Ovary (tissue), 10 donors: ENCODE measurements at places on chromosomes 3 and 15. TPM values are rescaled to one million over a fixed set of nuclear protein-coding genes. Genes with fewer than 3 reads are reported as not detected.

GRCh38 chr3:116515973-116516372 lies 70.7 kb upstream of the LSAMP start:
- no peak for DNase-seq

DNA sequence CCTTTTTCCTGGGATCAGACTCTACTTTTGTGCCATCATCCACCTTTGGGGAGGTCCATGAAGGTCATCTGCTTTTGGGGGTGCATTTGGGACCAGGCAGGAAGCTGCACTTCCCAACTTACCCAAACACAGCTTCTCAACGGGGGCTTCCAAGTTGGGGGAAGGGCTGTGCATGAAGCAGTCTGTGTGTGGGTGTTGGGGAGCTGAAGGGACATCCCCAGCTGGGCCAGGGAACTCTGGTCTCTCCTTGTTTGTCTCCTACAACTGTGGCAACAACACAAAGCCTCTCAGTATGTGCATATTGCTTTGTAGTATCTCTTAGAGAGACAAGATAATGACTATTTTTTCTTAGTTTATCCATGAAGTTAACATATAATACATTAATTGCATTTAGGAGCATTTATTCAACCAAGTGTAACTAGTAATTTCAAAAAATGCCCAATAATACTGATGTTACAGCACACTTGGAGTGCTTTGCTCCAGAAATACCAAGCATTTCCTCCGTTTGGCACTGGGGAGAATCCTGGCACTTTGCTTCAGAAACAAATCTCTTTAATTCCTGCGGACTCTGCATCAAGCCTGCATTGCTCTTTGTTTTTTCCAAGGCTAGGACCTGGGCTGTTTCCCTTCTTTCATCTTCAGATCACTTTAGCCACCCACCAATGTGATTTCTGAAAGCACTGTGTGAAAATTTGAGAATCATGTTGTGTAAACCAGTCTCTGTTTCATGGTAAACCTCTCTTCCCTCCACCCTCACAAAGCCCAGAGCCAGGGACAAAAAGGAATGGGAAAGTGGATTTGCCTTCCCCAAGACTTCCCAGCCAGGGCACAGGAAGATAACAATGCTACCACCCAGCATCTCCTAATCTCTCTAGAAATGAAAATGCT lies 126.2 kb upstream of the PFN2 start:
- DNase-seq: no peak

GRCh38 chr15:27730868-27731267 lies 368.2 kb downstream of the OCA2 start:
- no peak for DNase-seq

DNA sequence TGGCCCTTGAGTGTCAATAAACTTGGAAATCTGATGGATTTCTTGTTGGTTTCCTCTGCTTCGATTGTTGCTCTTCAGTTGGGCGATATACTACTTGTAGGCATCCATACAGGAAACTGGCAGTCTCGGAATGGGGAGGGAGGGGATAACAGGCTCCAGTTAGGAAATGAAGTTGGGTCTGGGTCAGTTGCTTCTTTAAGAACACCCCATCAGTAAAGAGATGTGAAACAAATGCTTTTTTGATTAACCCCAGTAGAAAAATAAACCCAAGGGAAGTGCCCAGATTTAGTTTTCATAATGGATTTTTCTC lies 681 bp downstream of the CHMP2B start:
- no peak for DNase-seq

AGBL1 gene
- 0.02 TPM for polyA plus RNA-seq

- no peak for DNase-seq
Measured at GRCh38 chr3:186124592-186124991, 15.7 kb upstream of the ETV5 start.

DNA sequence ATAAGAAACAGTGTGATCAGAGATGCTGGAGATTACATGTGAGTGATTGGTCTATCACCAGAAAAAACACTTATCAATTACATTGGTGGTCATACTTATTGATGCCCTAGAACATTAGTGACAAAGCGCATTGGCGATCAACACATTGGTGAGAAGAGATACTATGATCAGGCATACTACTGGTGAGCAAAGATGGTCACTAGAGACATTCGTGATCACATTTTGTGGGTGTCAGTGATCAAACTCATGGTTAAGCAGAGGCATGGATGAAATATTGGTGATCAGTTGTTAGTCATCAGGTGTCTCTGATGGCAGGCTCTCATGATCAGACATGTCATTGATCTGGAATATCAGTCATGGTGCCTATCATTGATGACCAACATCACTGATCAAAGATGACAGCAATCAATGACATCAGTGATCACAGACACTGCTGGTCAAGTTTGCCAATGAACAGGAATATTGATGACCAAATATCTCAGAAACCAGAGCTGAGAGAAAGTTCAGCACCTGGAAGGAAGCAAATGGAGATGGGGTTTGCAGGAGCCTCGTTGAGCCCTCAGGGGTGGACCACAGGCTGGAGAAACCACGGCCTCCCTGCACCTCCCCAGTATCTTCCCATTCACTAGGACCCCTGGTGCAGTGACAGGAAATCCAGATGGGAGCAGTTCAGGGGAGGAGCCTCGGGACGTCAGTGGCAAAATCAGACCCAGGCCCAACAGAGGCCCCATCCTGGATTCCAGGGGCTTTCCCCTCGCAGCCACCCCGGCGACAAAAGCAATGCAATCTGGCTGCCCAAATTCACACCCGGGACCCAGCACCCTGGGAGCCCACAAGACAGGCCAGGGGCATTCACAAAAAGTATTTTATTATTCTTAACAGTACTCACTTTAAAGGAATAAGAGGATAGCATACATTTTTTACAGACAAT lies 12.2 kb upstream of the DNAJB8 start:
- DNase-seq: no peak

GRCh38 chr15:98799461-98800390 lies 151.4 kb downstream of the IGF1R start:
- DNase-seq: no peak

GRCh38 chr3:17823816-17824215 lies 81.4 kb upstream of the TBC1D5 start:
- no peak for DNase-seq

HDC gene
- polyA plus RNA-seq: 0.91 TPM

DNA sequence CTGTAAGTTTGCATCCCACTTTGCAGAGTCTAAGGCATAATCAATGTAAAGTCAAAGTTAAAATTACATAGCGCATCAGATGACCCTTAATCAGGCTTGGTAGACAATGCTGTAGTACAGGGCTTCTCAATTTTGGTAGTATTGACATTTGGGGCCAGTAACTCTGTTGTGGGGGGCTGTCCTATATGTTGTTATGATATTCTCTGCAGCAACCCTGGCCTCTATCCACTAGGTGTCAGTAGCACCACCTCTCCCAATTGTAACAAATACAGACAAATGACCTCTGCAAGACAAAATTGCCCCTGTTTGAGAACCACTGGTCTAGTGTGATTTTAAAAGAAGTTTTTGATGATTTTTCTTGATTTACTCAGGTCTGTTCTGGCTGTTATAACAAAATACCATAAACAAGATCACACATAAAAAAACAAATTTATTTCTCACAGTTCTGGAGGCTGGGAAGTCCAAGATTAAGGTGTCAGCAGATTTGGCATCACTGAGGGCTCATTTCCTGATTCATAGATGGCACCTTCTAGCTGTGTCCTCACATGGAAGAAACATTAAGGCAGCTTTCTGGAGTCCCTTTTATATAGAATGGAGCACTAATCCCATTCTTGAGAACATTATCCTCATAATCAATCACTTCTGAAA lies 37.6 kb upstream of the SLC9A9 start:
- peak; percentile 21 for DNase-seq

- no peak for DNase-seq
Measured at GRCh38 chr3:186933816-186934215, 3.5 kb downstream of the ST6GAL1 start.

FRMD5 gene
- polyA plus RNA-seq: 2.2 TPM

DNA sequence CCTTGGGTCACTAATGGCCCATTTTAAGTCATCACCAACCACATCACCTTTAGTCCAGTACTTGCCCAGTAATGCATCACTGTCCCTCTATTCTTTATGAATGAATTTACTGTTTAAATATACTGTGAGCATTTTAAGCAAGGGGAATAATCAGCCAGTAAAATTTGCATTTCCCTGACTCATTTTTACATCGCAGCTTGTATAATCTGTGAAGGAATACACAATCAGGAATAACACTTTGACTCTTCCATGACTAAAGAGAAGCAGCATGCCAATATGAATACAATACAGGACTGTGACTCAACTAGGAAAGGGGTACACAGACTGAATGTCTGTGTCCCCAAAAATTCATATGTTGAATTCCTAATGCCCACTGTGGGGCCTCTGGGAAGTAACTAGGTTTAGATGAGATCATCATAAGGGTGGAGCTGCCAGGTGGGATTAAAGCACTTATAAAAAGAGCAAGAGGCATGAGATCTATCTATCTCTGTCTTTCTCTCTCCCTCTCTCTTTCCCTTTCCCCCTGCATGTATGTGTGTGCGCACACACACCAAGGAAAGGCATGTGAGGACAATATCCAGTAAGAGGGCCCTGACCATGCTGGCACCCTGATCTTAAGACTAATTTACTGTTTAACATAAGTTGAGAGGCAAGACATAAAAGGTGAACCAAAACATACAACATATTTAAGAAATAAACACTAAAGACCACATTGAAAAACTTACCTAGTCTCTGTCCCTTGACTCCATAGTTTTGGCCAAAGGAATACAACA lies 12.1 kb downstream of the B4GALT4 start:
- DNase-seq: no peak

- DNase-seq: no peak
Measured at GRCh38 chr3:153885359-153885758, 235.8 kb upstream of the ARHGEF26 start.

- DNase-seq: no peak
Measured at GRCh38 chr3:183762304-183762703, 63.1 kb downstream of the MAP6D1 start.

FGD5 gene
- polyA plus RNA-seq: 11.5 TPM

GRCh38 chr15:92624401-92624991 lies 31.1 kb downstream of the FAM174B start:
- peak; percentile 39 for DNase-seq

DNA sequence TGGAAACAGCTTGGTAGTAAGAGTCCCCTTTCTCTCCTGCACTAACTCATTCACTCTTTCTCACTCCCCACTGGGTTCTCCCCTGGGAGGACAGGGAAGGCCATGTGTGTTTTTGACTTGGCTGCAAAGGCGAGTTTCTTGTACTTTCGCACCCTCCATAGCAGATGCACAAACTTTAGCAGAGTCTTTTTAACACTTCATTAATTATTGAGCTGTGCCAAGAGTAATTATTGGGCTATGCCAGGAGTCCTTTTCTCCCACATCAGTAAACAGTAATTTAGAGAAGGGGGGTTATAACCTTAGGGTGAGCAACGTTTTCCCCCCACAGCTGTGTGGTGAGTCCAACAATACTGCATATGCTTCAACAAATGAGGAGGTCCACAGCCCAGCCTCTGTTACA lies 224.4 kb upstream of the ATP11B start:
- no peak for DNase-seq

GRCh38 chr3:73602170-73602569 lies 22.6 kb downstream of the PDZRN3 start:
- no peak for DNase-seq

DNA sequence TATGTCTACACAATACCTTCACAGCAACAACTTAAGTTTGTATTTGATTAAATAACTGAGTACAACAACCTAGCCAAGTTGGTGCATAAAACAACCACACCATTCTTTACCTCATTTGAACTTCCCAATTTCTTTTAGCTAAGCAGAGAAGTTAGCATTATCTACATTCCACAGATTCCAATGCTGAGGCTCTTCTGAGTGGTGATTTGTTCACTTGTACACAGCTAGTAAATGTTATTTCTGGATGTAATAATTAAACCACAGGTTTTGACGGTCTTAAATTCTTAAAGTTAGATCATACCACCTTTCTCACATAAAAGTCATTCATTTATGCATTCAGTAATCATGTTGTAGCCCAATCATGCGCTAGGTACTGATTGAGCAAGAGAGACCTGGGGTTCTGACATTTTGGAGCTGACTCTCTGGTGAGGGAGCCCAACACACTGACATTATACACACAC lies 102.5 kb downstream of the SST start:
- no peak for DNase-seq

DNA sequence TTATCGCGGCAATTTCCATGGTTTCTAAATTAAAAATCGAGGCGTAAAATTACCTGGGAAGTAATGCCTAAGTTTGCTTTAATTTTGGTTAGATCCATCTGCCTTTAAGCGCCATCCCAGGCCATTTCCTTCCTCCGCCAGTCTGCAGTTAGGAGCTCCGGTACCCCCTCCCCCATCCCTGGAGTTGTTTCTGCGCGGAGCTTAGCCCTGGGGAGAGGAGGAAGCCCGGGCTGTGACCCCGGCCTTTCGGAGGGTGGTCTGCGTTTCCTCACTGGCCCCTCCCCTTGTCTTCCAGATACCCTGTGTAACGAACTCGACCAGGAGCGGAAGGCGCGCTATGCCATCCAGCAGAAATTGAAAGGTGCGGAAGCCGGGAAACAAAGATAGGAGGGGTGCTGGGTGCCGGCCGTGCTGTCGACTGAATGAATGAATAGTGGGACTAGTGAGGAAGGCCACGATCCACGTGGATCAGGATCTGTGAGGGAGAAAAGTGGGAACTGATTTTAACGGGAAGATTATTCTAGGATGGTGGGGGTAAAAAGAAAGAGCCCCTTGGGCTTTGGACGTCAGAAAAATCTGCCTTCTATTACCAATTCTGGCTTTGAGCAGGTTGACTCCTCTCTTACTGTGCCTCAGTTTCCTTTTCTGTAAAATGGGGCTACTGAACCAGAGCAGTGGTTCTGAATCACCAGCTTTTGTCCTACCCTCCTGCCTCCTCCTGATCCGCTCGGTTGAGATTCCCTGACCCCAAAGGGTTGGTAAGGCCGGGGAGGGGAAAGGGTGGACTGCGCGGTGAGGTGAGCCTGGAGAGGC lies 6.7 kb downstream of the RNU6-1 start:
- DNase-seq: no peak

SETMAR gene
- polyA plus RNA-seq: 33.4 TPM

TM6SF1 gene
- 4.9 TPM for polyA plus RNA-seq

GANC gene
- polyA plus RNA-seq: 10.0 TPM

- DNase-seq: no peak
Measured at GRCh38 chr15:77036537-77037387, 34.1 kb downstream of the TSPAN3 start.

GRCh38 chr3:186502138-186502948 lies 41.8 kb downstream of the CRYGS start:
- no peak for DNase-seq

- peak; percentile 15 for DNase-seq
Measured at GRCh38 chr3:130276203-130276803, 69.2 kb upstream of the COL6A5 start.

GRCh38 chr15:65307978-65308377 lies 3.5 kb downstream of the RNU5B-1 start:
- no peak for DNase-seq

- DNase-seq: no peak
Measured at GRCh38 chr3:103048068-103048722, 613.4 kb downstream of the ZPLD1 start.

CLDN18 gene
- 0.08 TPM for polyA plus RNA-seq

ISG20 gene
- polyA plus RNA-seq: 11.5 TPM

GRCh38 chr3:111810909-111811308 lies 48.2 kb upstream of the PHLDB2 start:
- DNase-seq: no peak

GRCh38 chr3:124282751-124283651 lies 291.1 kb upstream of the ROPN1 start:
- DNase-seq: no peak

GOLGA8G gene
- polyA plus RNA-seq: not detected

- no peak for DNase-seq
Measured at GRCh38 chr15:29194866-29195265, 74.8 kb downstream of the NSMCE3 start.

CD200R1 gene
- 2.8 TPM for polyA plus RNA-seq
